Stimulated activated CD4-positive, alpha-beta T cell treated with anti-CD3 and anti-CD28 coated beads, TNF-alpha, amount 100 ng/mL, for 4 hours (primary cell): ENCODE measurements at places on chromosomes 7 and 10.

GRCh38 chr7:69502358-69502757 is 95.9 kb upstream of the AUTS2 start:
- DNase-seq: no peak

DNA sequence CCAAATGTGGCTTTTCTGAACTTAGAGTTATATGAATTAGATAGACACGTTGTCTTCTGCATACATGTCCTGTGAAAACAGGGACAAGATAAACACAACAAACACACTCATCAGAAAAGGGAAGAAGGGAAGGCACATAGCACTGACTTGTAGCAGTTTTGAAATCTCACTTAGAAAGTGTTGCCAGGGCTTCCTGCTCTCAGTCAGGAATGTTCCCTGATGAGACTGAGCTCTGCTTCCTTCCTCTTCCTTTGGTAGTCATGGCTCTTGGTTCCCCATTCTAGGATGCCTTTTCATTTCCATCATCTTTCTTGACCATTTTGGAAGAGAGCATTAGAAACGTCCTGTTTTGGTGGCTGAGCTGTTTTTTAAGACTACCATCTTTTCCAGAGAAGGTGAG is 233.8 kb upstream of the LYZL1 start:
- DNase-seq: no peak

GRCh38 chr7:157630301-157630853 is 293.6 kb downstream of the DNAJB6 start:
- DNase-seq: no peak

- no peak for DNase-seq
Measured at GRCh38 chr10:45675388-45675787, 2.8 kb upstream of the ZFAND4 start.

GRCh38 chr7:136009488-136010079 is 32.4 kb upstream of the MTPN start:
- DNase-seq: no peak

DNA sequence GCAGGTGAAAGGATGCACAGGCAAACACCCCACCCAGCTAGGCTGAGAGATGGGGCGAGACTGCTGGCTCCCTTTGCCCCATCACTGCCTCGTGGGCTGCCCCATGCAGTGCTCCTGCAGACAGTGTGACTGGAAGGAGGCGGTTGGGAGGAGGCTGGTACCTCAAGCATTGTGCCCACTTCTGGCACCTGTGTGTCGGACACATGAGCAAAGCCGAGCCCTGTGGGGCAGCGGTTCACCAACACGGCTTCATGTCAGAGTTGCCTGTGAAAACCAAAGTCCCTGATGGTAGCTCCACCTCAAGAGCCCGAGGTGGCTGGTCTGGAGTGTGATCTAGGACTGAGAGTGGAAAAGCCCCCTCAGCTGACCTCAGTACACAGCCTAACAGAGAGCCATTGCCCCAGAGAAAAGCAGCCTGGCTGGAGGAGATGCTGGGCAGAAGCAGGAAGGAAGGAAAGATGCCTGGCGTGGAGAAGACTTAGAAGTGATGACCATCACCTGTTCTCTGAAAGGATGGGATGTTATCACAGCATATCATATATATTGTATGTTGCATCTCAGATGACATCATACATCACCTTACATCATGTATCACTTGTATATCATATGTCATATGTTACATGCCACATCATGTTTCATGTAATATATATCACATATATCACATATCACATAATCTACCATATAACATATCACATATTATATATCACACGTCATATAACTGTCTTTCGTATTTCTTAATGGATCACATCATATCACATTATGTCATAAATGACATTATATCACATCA is 75.6 kb downstream of the ADCY1 start:
- DNase-seq: no peak

- DNase-seq: no peak
Measured at GRCh38 chr10:87605628-87606251, 53.9 kb upstream of the PAPSS2 start.

GRCh38 chr7:88629559-88629958 is 129.9 kb upstream of the ZNF804B start:
- no peak for DNase-seq

GRCh38 chr7:84548366-84549365 is 354.1 kb upstream of the SEMA3A start:
- DNase-seq: no peak

- DNase-seq: no peak
Measured at GRCh38 chr7:93601363-93601762, 26.8 kb upstream of the CALCR start.

- DNase-seq: no peak
Measured at GRCh38 chr7:21334906-21335305, 93.0 kb upstream of the SP4 start.
